ENCODE measurements at places on chromosomes 11 and 22. TPM values are rescaled to one million over a fixed set of nuclear protein-coding genes. Genes with fewer than 3 reads are reported as not detected.

The MAPK8IP2 gene
- total RNA-seq: 1.1 TPM

The OR6A2 gene
- total RNA-seq: 0.25 TPM

The LRRC55 gene
- total RNA-seq: not detected

The DGCR6L gene
- total RNA-seq: 35.3 TPM

The PLA2G3 gene
- total RNA-seq: not detected

The MMP12 gene
- total RNA-seq: not detected

The GPHA2 gene
- not detected for total RNA-seq

The OR52N2 gene
- not detected for total RNA-seq

The GNAZ gene
- total RNA-seq: 5.7 TPM

The P2RX6 gene
- total RNA-seq: 1.0 TPM

- DNase-seq: no peak
These were observed 24.0 kb downstream of the TRIM66 start for GRCh38 chr11:8658321-8659057.

GRCh38 chr11:2897048-2897447 is 11.5 kb upstream of the CDKN1C start:
- no peak for DNase-seq

GRCh38 chr11:1171985-1172728 is 14.4 kb downstream of the MUC5AC start:
- no peak for DNase-seq

DNA sequence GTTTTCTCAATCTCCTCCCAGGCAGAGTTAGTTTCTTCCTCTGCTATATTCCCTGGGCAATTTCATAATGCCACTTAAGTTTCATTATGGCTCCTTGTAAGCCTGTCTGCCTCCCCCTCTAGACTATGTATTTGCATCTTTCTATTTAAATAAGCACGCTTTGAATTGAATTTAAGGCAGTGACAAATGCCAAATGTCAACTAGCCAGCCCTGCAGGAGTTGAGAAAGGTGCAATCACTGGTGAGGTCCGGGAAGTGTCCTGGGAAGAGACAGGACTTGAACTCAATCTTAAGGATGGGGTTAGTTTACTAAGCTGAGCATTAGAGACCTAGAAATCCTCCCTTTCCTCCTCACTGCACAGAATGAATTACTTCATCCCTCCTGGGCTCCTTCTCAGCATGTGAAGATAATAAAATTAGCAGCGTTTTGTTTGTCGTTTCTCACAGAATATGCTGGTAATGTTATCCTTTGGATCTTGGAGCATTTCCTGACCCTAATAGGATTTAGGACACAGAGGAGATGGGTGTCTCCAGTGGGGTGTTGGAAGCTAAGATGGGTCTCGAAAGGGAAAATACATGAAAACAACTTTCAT is 1.6 kb downstream of the TCP11L1 start:
- DNase-seq: no peak

DNA sequence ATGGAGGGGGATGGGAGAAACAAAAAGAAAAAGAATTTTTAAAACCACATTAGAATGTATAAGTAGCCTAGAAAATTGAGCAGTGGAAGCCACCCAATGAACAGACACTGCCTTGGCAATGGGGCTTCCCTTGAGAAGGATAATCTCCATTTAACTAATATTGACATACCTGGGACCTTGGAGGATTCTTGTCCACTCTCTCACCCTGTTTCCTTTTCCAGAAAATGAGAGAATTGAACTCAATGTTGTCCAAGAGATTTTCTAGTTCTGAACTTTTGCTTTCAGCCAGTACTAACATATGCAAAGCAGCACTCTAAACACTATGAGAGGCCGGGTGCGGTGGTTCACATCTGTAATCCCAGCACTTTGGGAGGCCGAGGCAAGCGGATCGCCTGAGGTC is 524 bp downstream of the MS4A8 start:
- DNase-seq: no peak

GRCh38 chr11:13110929-13111812 is 102.1 kb downstream of the RASSF10 start:
- DNase-seq: no peak

DNA sequence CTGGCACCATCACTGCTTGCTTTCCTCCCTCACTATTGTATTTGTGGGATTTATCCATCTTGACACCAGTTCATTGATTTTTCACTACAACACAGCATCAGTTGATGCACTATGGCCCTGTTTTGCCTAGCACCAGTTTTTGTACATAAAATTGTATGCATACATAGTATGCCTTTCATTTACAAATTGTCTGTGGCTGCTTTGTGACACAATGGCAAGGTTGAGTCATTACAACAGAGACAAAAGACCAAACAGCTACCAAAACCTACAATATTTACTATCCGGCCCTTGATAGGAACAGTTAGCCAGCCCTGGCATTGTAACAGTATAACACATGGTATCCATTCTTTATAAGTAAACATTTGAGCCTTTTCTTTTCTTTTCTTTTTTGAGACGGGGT is 150.3 kb downstream of the LDLRAD3 start:
- DNase-seq: no peak

- DNase-seq: peak; percentile 48
These were observed 551 bp upstream of the DEUP1 start for GRCh38 chr11:93329936-93330445.

GRCh38 chr22:41983513-41984405 is 14.5 kb downstream of the SEPTIN3 start:
- DNase-seq: no peak

DNA sequence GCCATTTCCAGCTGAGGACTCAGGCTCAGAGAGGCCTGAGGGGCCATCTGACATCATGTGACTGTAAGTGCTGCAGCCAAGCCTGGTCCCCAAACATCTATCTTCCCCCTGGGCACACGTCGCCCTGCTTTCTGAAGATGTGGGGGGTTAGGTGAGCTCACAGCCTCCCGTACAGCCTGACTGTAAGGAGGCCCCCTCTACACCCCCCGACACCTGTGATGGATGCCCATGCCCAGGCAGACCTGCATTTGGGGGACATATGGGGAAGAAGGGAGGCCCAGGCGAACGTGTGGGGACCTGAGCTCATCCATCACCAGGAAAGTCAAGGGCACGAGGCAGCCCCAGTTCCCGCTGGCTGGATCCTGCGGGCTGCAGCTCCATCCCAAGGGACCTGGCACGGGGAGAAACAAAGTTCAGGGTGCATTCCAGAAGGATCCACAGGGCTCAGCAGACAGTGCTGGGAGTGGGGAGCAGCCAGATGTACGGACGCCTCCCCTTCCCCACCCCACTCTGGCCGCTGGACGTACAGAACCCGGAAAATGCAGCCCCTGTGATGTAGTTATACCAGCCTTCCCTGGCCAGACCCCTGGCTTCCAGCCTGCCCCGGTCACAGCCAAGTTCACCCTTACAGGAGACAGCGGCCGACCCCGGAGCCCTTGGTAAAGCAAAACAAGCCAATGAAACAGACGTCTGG is 1431.4 kb downstream of the BRD1 start:
- no peak for DNase-seq

DNA sequence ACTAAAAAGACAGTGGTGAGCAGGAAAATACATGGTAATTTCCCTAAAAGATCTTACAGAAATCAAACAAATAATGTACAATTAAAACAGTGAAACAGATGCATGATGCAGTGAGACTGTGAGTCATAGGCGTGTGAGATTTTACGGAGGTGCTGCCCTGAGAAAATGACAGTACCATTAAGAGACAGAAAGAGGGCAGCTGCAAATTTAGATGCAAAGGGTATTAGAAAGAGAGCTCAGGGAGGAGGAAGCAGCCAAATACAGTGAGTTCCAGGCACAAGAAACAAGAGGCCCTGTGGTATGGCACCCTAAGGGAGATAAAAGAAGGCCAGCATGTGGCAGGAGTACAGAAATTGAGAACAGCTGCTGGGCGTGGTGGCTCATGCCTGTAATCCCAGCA is 88.5 kb upstream of the FIBIN start:
- DNase-seq: no peak

GRCh38 chr22:38462960-38463784 is 4.7 kb upstream of the KDELR3 start:
- peak; percentile 86 for DNase-seq

DNA sequence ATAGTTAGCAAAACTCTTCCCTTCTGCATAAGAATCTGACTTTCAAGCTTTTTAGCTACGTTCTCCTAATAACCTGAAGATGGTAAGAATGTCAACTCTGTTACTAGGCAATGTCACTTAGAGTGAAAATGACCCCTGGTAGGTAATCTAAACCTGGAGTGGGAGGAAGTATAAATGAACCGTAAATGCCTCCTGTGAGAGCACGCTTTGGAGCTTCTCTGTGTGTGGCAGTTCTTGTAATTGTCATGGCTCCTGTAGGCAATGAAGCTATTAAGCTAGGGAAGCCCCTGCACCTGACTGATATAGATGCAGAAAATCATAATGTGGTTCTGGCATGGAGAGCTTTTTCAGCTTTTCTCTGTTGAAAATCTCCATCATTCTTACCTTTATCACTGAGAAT is 29.4 kb downstream of the CALCA start:
- no peak for DNase-seq

DNA sequence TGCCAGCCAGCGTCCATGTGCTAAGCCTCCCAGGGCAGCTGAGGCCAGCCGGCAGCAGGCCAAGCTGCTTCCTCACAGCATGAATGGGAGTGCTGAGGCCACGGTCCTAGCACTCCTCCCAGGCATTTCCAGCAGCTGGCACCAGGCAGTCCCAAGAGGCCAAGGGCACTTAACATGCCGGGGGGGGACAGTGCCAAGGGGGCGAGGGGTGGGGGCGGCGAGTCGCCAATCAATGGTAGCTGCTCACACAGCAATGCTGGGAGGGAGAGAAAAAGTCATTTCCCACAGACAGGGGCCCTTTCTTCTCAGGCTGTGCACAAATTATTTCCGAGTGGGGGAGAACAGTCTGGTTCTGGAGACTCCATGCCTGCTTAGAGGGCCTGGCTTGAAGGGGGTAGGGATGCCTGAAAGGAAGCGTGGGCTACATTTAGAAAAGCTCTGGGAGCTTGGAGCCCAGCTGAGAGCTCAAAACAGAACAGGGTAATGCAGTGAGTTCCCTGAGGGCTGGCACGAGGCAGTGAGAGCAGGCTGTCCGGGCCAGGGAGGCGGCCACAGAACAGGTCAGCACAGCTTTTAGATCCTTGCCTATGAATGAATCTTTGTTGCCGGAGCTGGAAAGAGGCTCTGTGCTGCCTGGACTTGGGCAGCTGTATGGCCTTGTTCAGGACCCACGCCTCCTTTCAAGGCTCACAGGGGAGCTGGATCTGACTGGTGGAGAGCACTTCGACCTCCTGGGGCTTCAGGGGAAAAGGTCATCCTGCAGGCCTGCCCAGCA is 14.4 kb upstream of the TBC1D10A start:
- DNase-seq: no peak

DNA sequence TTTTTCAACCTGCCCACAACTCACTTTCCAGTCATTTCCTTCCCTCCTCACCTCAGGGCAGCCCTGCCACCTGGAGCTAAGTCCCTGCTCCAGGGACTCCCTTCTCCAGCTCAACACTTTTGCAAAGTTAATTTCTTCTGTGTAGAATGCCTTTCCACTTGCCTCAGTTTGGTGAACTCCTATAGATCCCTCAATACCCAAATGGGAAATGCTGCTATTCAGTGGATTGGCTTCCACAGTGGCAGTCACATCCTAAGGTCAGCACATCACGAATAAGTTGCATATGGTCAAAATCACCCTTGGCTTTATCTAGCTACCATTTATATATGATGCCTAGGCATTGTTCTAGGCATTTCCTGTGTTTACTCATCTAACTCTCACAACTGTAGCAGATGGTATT is 23.6 kb downstream of the GDPD5 start:
- no peak for DNase-seq

DNA sequence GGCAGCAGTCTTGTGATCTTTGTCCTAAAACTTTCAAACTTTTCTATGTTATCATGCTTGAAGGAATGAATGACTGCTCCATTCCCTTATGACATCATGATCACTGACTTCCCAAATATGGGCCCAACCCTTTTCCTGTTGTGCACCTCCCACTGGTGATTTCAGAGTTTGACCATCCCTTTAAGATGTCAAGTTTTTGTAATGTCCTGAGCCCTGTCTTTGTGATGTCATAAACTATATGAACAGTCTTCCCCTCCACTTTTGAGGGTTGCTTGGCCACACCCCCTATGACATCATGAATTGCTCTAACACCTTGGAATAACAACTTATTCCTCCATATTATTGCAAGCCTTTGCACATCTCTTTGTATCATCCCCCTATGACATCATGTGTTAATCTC is 16.5 kb upstream of the NUCB2 start:
- DNase-seq: no peak

- no peak for DNase-seq
These were observed 507.0 kb downstream of the LRRC4C start for GRCh38 chr11:40952479-40952878.

GRCh38 chr11:132898021-132898420 is 634.3 kb downstream of the OPCML start:
- DNase-seq: no peak

- DNase-seq: no peak
These were observed 20.0 kb downstream of the FIBIN start for GRCh38 chr11:27013781-27014361.

DNA sequence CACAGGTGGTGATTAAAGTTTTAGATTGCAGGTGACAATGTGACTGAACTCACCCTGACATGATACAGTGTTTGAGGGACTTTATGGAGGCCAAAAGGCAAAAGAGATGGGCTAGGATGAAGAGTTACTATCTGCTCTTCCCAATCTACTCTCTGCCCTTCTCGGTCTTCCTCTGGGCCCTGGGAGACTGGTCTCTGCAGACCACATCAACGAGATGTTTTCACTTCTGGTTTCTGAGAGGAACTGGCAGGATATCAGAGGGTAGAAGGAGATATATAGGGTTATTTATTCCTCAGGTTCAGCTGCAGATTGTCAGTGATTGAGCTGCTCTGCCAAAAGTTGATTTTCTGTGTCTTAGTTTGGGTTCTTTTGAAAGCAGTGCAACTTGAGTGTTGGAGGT is 32.4 kb upstream of the CD44 start:
- no peak for DNase-seq

- DNase-seq: no peak
These were observed 5.2 kb upstream of the SMTN start for GRCh38 chr22:31075961-31076360.

- DNase-seq: no peak
These were observed 85.7 kb downstream of the BLID start for GRCh38 chr11:122030286-122030685.

- DNase-seq: no peak
These were observed 255.1 kb upstream of the B3GAT1 start for GRCh38 chr11:134667175-134667500.

GRCh38 chr11:114085965-114086793 is 26.7 kb downstream of the ZBTB16 start:
- DNase-seq: no peak

GRCh38 chr22:23556026-23556620 is 24.0 kb downstream of the IGLL1 start:
- DNase-seq: no peak

DNA sequence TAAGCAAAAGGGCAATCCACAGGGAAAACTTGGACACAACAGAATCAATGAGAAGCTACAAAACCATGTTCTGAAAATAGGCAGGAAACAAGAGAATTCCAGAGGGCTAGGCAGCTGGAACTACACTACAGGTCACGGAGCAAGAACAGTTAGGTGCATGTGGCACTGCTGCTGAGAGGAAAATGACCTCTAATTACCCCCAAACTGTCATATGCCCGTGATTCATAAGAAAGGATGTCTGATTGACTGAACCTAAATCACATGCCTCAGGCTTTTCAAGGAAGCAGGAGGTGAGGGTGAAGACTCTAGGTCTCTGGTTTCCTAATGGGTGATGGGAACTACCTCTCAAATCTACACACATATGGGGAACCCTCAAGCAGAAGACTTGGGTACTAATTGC is 17.9 kb upstream of the RRAS2 start:
- no peak for DNase-seq

- no peak for DNase-seq
These were observed 635 bp downstream of the PRR5 start for GRCh38 chr22:44702479-44703198.

- no peak for DNase-seq
These were observed 2.7 kb upstream of the VPREB3 start for GRCh38 chr22:23756891-23757290.
